ENCODE measurements at places on chromosomes 3 and 15.

DNA sequence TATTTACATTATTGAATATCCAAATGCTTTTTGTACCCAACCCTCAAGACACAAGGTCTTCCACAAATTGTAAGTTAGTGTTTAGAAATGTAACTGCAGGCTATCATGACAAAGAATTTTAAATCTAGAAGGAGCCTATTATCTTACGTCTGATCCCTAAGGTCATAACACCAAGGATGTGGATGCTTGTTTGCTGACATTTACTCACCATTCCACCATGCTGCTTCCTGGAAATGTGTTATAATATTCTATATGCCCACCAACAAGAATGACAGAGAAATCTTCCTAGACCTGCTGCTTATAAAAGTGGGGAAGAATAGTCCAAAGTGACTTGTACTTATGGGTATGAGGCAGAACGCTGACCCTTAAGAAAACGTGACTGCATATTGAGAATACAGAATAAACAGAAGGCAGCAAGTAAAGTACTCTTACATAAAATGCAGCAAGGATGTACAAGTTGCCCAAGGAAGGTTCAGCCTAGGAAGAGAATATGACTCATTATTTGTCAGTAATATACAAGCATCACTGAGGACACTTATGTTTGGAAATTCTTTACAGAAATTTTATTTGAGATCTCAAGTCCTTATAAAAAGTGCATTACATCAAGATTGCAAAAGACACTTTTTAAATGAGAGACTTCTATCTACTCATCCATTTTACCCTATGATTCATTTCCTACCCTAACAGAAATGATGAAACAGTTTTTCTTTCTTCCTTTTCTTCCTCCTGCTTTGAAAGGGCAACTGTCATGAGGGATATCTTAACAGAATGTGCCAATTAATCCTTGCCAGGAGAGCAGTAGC lies 59.6 kb downstream of the ESYT3 start:
- no peak for DNase-seq

DNA sequence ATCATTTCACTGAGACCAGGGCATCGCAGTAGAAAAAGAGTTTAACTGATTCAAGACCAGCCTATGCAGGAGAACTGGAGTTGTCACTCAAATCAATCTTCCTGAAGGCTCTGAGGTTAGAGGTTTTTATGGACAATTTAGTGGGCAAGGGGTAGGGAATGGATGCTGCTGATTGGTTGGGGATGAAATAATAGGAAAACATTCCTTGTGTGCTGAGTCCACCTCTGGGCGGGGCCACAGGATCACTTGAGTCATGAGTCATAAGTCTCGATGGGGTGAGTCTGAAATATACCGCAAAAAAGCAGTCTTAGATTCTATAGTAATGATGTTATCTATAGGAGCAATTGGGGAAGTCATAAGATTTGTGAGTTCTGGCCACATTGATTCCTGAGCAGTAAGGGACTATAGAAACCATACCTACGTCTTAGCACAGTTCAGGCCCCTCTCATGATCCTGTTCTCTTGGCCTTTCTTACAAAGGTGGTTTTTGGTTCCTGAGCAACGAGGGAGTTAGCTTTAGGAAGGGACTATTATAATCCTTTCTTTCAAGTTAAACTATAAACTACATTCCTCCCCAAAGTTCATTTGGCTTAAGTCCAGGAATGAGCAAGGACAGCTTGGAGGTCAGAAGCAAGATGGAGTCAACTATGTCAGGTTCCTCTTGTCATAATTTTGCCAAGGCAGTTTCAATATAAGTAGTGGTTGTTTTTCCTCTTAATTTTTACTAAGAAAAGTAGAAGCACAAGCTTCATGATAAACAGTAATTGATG lies 2.7 kb upstream of the OPA1 start:
- no peak for DNase-seq

GRCh38 chr3:129330409-129330808 lies 51.7 kb downstream of the HMCES start:
- DNase-seq: no peak

- DNase-seq: no peak
These were observed 32.3 kb upstream of the UTS2B start for GRCh38 chr3:191362524-191363090.

DNA sequence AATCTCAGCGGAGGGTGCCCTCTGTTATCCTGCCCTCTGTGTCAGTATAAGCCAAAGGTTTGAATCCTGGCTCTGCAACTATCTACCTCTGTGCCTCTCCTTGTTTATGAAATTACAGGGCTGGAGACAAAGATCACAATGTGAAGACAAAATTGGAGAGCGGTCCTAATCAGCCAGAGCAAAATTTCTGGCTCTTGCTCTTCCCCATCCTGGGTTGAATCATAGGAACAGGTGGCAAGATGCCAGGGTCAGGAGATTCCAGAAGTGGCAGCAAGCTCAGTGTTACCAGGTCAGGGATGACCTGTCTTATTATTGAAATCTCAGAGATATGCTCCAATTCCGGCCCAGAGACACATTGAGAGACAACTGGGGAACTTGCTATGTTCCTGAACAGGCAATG lies 2.3 kb upstream of the CCR2 start:
- DNase-seq: no peak

DNA sequence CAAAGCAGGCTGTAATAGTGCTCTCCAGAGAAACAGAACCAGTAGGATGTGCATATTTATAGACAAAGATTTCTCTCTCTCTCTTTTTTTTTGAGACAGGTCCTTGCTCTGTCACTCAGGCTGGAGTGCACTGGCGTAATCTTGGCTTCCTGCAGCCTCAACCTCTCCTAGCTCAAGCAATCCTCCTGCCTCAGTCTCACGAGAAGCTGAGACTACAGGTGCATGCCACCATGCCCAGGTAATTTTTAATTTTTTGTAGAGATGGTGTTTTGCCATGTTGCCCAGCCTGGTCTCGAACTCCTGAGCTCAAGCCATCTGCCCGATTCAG lies 67.1 kb upstream of the CHD2 start:
- DNase-seq: no peak

DNA sequence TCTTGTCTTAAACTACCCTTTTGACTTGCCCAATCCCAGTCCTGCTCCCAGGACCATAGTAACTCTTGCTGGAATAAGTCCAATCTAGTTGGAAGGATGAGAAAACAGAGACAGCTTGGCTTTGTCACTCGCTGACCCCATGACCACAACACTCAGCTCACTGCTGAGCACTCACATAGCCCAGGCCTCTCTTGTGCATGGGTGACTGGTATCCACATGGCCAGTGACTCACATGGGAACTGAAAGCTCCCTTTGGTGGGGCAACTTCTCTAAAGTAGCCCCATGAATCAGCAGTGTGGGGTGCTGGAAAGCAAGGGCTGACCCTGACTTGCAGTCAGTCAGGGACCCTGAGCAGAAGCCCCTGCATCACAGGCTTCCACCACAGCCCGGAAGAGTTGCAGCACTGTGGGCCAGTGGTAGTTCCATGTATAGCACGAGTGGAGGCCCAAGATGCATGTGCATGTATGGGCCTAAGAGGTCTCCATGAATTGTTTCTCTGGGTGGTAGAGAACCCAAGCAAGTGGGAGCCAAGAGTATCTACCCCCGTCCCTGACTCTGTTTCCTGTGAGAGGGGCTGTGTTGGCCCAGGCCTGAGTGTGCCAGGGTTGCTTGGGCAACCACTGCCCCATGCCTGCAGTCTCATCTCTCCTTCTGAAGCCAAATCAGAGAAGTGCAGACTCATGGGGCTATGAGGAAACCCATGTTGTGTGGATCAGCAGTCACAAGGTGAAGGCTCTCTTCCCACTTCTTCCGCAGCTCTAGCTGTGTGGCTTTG lies 62.1 kb upstream of the XCR1 start:
- no peak for DNase-seq

DNA sequence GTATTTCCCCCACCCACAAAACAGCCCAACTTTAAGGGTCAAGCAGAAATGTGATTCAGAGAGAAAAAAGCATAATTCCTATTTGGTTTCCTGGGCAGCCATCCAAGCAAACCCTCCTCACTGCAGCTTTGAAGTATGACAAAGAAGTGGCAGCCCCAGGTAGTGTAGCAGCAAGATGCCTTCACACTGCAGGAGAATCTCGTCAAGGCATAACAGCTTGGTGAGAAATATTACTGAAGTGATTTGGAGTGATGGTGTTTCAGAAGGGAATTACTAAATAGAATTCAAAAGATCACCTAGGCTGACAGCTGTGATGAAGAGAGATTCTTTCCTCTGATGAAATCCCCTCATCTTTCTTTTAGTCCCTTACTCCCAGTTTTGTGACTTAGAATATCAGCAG lies 173.9 kb downstream of the PYDC2 start:
- no peak for DNase-seq

- DNase-seq: no peak
These were observed 62.1 kb upstream of the IL12A start for GRCh38 chr3:159926573-159926972.
